ENCODE measurements at places on chromosomes 5 and 9.
A peak's percentile ranks its signal among the peaks of the same experiment; 100 is the strongest.

DNA sequence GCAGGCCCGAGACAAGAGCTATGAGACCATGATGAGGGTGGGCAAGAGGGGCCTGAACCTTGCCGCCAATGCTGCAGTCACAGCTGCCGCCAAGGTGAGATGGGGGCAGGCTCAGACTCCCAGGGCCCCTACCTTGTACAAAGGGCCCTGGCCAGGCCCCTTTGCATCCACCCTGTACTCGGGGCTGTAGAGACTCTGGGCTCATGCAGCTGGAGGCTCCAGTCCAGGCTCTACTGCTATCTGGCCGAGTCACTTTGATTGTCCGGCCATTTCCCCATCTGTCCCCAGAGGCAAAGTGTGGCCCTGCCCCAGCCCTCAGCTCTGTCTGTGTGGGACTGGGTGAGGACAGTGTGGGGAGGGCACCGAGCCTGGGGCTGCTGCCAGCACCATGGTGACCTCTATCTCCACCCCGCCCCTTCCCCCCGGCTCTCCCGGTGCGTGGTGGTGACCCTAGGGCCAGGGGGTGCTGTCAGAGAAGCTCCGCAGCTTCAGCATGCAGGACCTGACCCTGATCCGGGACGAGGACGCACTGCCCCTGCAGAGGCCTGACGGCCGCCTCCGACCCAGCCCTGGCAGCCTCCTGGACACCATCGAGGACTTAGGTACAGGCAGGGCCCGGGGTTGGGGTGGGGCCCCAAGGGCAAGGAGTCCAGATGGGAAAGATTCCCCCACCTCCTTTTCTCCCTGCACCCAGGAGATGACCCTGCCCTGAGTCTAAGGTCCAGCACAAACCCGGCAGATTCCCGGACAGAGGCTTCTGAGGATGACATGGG is 6.1 kb downstream of the REEP2 start:
- no peak overlapping the region for H3K4me3 ChIP-seq
- H3K27ac ChIP-seq, result no peak overlapping the region
- H3K27me3 ChIP-seq, result peaks cover 10% of the 10 kb centered on the region
- H3K4me1 ChIP-seq, result peaks cover 7% of the 10 kb centered on the region
- DNase-seq, result no peak

GRCh38 chr5:132386644-132387286 is 17.3 kb downstream of the SLC22A5 start:
- no peak overlapping the region for H3K4me3 ChIP-seq
- peak overlapping the region; percentile 98 for H3K27ac ChIP-seq
- peaks cover 6% of the 10 kb centered on the region for H3K36me3 ChIP-seq
- peak; percentile 50 for DNase-seq
- H3K27me3 ChIP-seq, result no peaks in the 10 kb centered on the region
- peaks cover 67% of the 10 kb centered on the region for H3K4me1 ChIP-seq

DNA sequence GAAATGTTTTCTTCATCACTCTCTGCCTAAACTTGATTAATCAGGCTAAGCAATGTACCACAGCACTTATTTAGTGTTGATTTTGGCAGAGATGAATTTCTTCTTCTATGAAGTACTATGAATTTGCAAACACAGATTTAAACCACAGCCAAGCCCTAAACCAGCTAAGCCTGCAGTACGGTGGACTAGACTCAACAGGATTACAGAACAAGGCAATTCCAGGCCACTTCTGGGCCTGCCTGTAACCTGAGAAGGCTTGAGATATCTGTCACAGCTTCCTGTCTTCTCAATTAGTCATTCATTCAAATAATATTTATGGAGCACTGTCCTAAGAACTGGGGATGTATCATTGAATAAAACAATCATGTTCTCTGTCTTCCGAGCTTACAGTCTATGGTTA is 32.4 kb upstream of the CAST start:
- H3K27ac ChIP-seq, result peak overlapping the region; percentile 36
- no peak for DNase-seq
- no peaks in the 10 kb centered on the region for H3K36me3 ChIP-seq
- H3K4me1 ChIP-seq, result peaks cover 53% of the 10 kb centered on the region
- H3K27me3 ChIP-seq, result no peaks in the 10 kb centered on the region

- H3K27me3 ChIP-seq, result no peaks in the 10 kb centered on the region
- H3K4me1 ChIP-seq, result peaks cover 19% of the 10 kb centered on the region
- peaks cover 41% of the 10 kb centered on the region for H3K36me3 ChIP-seq
- no peak overlapping the region for H3K4me3 ChIP-seq
- DNase-seq, result no peak
Measured at GRCh38 chr5:150045549-150045948, 40.8 kb downstream of the CSF1R start.

GRCh38 chr9:126155756-126156664 is 170.6 kb upstream of the MVB12B start:
- no peaks in the 10 kb centered on the region for H3K36me3 ChIP-seq
- H3K4me3 ChIP-seq, result no peak overlapping the region
- H3K27me3 ChIP-seq, result peaks cover 42% of the 10 kb centered on the region
- H3K4me1 ChIP-seq, result peaks cover 21% of the 10 kb centered on the region

GRCh38 chr5:72284559-72285423 is 35.2 kb downstream of the MRPS27 start:
- peaks cover 51% of the 10 kb centered on the region for H3K4me1 ChIP-seq
- no peak overlapping the region for H3K4me3 ChIP-seq
- H3K27ac ChIP-seq, result peak overlapping the region; percentile 40
- no peak for DNase-seq
- no peaks in the 10 kb centered on the region for H3K27me3 ChIP-seq

GRCh38 chr5:40616781-40617180 is 62.9 kb upstream of the PTGER4 start:
- no peak for DNase-seq
- H3K27ac ChIP-seq, result no peak overlapping the region
- no peaks in the 10 kb centered on the region for H3K27me3 ChIP-seq

GRCh38 chr9:133707763-133708245 is 30.3 kb downstream of the SARDH start:
- H3K27me3 ChIP-seq, result no peaks in the 10 kb centered on the region
- no peak overlapping the region for H3K4me3 ChIP-seq
- DNase-seq, result peak; percentile 12
- H3K4me1 ChIP-seq, result peaks cover 27% of the 10 kb centered on the region
- no peaks in the 10 kb centered on the region for H3K36me3 ChIP-seq

DNA sequence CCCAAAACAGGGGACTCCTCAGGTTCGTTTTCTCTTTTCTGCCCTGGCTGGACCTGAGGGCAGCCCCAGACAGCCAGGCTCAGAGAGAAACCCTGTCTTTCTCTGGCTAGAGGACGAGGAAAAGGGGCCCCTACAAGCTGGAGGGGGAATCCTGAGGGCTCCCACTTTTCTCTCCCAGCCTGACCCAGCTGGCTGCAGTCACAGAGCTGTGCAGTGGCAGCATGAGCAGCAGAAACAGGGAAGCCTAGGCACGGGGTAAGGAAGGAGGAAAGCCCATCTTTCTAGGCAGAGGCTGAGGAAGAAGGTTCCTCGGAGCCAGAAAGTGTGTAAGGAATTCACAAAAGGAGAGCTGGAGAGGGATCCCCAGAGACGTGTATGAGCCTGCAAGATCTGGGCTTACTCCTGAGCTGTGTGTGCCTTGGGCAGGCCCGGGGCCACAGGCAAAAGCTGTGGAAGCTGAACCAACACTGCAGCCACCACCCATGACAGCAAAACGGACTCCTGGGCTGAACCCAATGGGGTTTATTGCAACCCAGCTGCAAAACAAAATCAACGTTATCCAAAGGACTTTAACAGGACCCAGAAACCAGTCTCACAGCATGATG is 16.2 kb downstream of the CAMSAP1 start:
- H3K4me3 ChIP-seq, result no peak overlapping the region
- peaks cover 59% of the 10 kb centered on the region for H3K4me1 ChIP-seq
- no peaks in the 10 kb centered on the region for H3K27me3 ChIP-seq
- no peak for DNase-seq
- peak overlapping the region; percentile 84 for H3K27ac ChIP-seq

DNA sequence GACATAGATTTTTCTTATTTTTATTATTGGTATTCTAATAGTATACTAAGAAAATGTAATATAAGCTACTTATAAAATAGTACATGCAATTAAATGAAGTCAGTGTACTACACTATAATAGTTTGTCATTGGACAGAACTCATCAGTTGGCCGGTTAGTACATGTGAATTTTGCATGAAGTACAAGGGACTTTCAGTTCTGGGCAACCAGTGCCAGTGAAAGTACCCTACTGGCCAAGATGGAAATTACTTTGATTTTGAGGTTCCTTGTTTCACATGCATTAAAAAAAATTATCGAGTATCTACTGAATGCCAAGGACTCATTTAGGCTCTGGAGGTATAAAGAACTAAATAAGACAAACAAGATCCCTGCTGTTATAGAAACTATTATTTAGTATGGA is 213.4 kb upstream of the ELL2 start:
- no peaks in the 10 kb centered on the region for H3K36me3 ChIP-seq
- H3K27me3 ChIP-seq, result peaks cover 2% of the 10 kb centered on the region
- no peak overlapping the region for H3K4me3 ChIP-seq
- DNase-seq, result no peak

DNA sequence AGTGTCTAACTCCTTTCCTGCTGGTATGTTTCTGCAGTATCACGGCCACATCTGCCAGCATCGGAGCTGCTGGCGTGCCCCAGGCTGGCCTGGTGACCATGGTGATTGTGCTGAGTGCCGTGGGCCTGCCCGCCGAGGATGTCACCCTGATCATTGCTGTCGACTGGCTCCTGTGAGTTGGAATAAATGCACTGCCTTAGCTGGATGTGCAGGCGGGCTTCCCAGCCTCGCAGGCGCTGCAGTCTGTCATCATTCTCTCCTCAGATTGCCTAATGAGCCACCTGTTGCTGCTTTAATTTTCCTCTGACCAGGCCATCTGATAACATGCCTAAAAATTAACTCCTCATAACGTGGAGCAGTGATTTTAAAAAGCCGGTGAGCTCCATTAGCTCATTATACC is 79.1 kb upstream of the PLPP6 start:
- DNase-seq, result no peak
- H3K36me3 ChIP-seq, result no peaks in the 10 kb centered on the region
- H3K27ac ChIP-seq, result no peak overlapping the region
- no peak overlapping the region for H3K4me3 ChIP-seq
- H3K27me3 ChIP-seq, result no peaks in the 10 kb centered on the region
- H3K4me1 ChIP-seq, result peaks cover 15% of the 10 kb centered on the region

- H3K4me3 ChIP-seq, result peak overlapping the region; percentile 89
- H3K4me1 ChIP-seq, result peaks cover 32% of the 10 kb centered on the region
- peaks cover 9% of the 10 kb centered on the region for H3K27me3 ChIP-seq
Measured at GRCh38 chr5:96660971-96661854, 963 bp upstream of the CAST start.

DNA sequence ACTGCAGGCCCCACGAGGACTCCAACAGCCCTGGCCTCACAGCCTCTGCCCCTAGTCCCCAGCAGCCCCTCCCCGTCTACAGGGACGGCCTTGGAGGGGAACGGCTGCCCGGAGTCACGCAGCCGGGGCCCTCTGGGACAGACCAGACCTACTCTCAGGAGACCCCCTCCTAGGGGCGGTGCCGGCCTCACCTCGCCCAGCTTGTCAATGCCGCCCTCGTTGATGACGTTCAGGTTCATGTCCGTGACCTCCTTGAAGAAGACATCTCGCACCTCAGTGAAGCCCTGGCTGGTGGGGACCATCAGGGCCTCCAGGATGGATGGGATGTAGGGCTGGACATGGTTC is 58.6 kb downstream of the LRSAM1 start:
- no peak overlapping the region for H3K27ac ChIP-seq
- no peak for DNase-seq
- no peaks in the 10 kb centered on the region for H3K27me3 ChIP-seq

DNA sequence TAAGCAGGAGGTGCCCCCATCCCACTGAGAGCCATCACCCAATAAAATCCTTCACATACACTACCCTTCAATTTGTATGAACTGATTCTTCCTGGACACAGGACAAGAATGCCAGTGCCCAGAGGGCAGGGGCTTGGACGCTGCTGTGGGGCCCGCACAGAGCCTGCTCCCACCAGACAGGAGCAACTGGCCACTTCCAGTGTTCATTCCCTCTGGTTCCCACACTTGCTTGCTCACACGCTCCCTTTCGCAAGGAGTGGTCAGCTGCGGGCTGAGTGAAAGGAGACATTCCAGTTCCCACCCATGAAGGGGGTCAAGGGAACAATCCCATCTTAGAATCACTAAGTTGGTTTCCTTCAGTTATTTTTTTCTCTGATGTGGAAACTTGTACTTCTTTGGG is 314.5 kb upstream of the ACO1 start:
- no peaks in the 10 kb centered on the region for H3K27me3 ChIP-seq
- H3K36me3 ChIP-seq, result no peaks in the 10 kb centered on the region
- DNase-seq, result no peak
- H3K4me3 ChIP-seq, result no peak overlapping the region

GRCh38 chr9:97220894-97221477 is 86.5 kb upstream of the CCDC180 start:
- peaks cover 6% of the 10 kb centered on the region for H3K4me1 ChIP-seq
- no peaks in the 10 kb centered on the region for H3K36me3 ChIP-seq
- peak overlapping the region; percentile 71 for H3K4me3 ChIP-seq
- DNase-seq, result no peak
- peaks cover 92% of the 10 kb centered on the region for H3K27me3 ChIP-seq

Data from mesothelial cell of epicardium (in vitro differentiated cells).